ENCODE measurements at places on chromosomes 6 and 20.
A peak's percentile ranks its signal among the peaks of the same experiment; 100 is the strongest.

GRCh38 chr6:73803562-73804241, 107.7 kb downstream of the CD109 start:
- no peak for DNase-seq

DNA sequence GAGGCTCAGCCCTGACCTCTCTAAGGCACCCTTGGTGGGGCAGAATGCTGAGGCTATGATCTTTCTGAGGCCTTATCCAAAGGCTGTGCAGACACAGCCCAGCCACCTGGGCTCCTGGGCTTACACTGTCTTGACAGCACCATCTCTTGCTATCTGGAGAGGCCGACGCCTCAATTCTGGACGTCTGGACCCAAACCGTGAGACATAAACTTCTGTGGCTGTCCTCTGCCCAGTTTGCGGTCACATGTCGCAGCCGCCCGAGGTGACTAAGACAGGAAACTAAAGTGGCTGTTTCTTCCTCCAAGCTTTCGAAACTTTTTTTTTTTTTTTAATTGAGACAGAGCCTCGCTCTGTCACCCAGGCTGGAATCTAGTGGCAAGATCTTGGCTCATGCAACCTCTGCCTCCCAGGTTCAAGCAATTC, 49.3 kb downstream of the PRR18 start:
- peak; percentile 49 for DNase-seq

- DNase-seq = no peak
Observed at GRCh38 chr6:148027201-148027600, 315.4 kb upstream of the SASH1 start.

GRCh38 chr6:164214066-164214465, 799.5 kb downstream of the QKI start:
- no peak for DNase-seq

- no peak for DNase-seq
Observed at GRCh38 chr6:80098392-80098791, 8.1 kb upstream of the BCKDHB start.

- DNase-seq = no peak
Observed at GRCh38 chr6:32972353-32973143, 4.2 kb downstream of the BRD2 start.

DNA sequence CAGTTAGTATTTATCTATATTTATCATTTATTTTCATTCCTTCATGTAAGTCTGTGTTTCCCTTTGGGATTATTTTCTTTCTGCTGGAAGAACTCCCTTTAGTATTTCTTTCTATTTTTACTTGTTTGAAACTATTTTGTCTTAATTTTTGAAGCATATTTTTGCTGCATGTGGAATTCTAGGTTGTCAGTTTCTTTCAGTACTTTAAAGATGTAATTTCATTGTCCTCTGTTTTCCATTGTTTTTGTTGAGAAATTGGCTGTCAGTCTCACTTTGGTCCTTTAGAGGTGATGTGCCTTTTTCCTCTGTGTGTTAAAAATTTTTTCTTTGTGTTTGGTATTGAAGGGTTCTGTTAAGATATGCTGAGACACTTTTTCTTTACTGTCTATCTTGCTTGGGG, 17.1 kb downstream of the RNF182 start:
- no peak for DNase-seq

DNA sequence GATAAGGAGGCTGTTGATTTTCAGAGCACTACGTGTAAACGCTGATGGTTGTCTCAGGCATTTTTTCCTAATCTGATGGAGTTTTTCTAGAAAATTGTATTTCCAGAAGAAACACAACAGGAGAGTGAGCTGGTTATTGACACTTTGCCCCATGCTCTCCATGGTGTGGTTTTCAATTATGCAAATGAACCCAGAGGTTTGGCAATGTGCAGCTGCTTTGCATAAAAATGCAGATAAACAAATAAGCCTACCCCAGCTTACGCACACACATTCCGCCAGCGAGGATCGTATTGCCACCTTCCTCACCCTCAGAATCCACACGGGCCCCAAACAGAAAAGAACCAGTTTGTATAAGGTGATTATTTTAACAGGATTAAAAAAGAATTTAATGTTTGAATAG, 45.1 kb upstream of the FRMD1 start:
- no peak for DNase-seq

DNA sequence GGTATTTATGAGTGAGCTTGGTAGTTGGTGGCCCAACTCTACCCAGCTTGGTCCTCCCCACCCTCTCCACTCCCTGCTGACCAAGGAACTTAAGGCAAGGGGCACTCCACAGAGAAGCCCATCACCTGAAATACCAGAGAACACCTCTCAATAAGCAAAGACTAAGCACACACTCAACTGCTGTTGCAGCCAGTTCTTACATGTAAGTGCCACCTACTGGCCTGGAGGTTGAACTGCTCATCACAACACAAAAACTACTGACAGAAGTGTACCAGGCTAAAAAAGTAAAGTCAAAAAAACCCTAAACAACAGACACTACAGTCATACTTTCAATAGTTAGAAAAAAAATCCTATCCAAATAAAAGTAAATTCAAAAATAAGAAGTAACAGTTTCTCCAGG, 146.2 kb downstream of the FAM83B start:
- no peak for DNase-seq

- DNase-seq = no peak
Observed at GRCh38 chr6:150046943-150047342, 21.6 kb upstream of the RAET1L start.

DNA sequence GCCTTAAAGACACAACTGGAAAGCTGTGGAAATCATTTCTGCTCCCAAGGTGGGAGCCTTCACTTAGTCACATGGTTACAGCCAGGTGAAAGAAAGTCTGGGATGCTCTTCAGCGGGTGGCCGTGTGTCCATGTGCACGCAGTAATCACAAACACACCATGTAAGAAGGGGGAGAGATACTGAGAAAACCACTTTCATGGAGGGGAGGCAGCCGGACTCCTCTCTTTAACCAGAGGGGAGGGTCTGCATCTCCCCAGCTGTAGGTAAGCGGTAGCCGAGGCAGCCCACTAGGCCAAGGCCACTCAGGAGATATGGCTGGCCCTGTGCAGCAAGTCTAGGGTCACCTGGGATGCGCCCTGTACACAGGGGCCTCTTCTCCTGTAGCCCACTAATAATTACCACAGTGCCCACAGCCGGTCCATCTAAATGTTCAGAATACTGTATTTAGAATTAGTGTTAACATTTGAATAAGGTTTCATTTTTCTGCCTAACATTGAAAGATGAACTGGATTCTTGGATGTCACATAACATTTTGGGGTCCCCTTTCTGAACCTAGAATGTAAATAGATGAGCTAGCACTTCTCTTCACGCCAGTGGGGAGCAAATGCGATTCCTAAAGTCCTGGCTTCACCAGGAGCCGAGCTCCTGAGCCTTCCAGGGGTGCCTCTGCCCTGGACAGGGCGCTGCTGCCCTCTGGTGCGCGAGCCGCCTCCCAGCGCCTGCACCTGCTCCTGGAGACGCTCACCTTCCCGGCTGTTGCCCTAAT, 15.9 kb downstream of the GPR31 start:
- peak; percentile 40 for DNase-seq

- DNase-seq = no peak
Observed at GRCh38 chr6:35931120-35931561, 10.2 kb upstream of the SRPK1 start.

- DNase-seq = no peak
Observed at GRCh38 chr6:34638834-34639736, 57.5 kb downstream of the ILRUN start.

DNA sequence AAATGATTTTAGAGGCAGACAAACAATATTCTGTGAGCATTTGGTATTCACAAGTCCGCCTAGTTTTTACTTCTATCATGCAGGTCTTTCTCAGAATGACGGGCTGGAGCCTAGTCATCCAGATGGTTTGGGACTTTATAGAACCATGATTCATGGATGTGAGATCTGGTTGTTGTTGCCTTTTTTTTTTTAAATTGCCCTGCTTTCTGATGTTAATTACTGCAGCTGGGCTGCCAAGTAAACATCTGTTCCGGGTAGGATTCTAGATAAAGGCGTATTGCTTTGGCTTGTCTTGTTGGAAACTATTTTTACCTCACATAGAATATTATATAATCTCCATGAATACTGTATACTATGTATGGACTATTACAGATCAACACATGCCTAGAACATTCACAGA, 58.1 kb downstream of the RNF217 start:
- DNase-seq = no peak

GRCh38 chr6:165049362-165049761, 260.0 kb downstream of the C6orf118 start:
- DNase-seq = no peak

DNA sequence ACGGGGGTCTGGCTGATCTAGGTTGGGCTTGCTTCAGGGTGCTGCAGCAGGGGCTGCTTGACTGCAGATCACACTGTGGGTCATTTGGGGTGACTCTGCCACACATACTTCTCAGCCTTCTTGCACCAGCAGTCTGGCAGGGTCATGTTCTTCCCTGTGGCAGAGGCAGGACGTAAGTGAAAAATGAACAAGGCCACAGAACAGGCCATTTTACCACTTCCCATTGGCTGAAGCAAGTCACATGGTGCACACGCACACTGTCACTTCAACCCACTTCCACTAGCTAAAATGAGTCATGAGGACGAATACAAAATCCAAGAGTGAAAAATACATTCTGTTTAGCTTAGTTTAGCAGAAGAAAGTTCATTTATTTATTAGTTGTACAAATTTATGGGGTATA, 168.6 kb upstream of the GGTLC1 start:
- DNase-seq = no peak

- DNase-seq = no peak
Observed at GRCh38 chr6:42781546-42781795, 381 bp upstream of the BICRAL start.

DNA sequence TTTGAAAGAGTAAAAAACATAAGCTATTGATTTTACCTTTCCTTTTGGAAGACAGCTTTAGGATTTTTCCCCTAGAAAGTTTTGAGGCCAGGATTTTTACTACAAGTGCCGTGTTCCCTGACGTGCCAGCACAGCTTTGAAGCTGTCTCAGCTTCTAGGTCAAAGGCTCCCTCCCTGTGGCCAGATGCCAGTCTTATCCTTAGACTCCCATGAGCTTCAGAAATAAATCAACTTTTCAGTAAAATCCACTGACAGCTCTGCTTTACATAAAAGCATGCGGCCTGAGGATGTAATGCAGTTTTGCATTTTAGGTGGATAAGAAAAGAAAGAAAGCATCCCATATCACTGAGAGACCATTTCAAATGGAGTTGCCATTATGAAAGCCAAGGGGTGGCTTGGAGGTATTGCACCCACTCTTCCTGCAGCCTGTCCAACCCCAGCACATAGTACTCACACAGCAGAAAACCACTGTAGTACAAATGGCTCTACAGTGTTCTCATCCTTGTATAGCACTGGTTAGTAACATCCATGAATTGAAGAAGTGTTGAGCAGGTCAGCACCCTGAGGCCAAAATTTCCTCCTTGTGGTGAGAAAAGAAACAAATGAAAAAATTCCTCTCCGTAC, 15.2 kb upstream of the ATXN1 start:
- DNase-seq = no peak

GRCh38 chr6:45419571-45420082, 41.9 kb upstream of the SUPT3H start:
- peak; percentile 43 for DNase-seq

GRCh38 chr6:56079751-56080540, 167.4 kb downstream of the COL21A1 start:
- no peak for DNase-seq
